Activated naive CD8-positive, alpha-beta T cell treated with anti-CD3 and anti-CD28 coated beads for 36 hours (primary cell): ENCODE measurements at places on chromosomes 4 and X. TPM values are rescaled to one million over a fixed set of nuclear protein-coding genes. Genes with fewer than 3 reads are reported as not detected.

GLRA2 gene
- not detected for total RNA-seq

SPARCL1 gene
- not detected for total RNA-seq

WDR17 gene
- 2.7 TPM for total RNA-seq

PPP4R3C gene
- not detected for total RNA-seq

CEP44 gene
- total RNA-seq = 19.7 TPM

OPHN1 gene
- not detected for total RNA-seq

GAB3 gene
- total RNA-seq = 2.5 TPM

ZC4H2 gene
- 12.6 TPM for total RNA-seq

BTK gene
- total RNA-seq = 1.1 TPM

RHOXF1 gene
- total RNA-seq = not detected

UGT2A1 gene
- not detected for total RNA-seq

DDX60 gene
- 22.2 TPM for total RNA-seq

TLR6 gene
- 2.9 TPM for total RNA-seq

MAP9 gene
- total RNA-seq = 8.1 TPM

FABP2 gene
- total RNA-seq = not detected

RHOXF2 gene
- not detected for total RNA-seq
